ENCODE measurements at places on chromosomes 3 and 15.

- DNase-seq: no peak
These were observed 10.5 kb upstream of the SLITRK3 start for GRCh38 chr3:165206454-165207266.

- no peak for DNase-seq
These were observed 243.7 kb downstream of the TLE3 start for GRCh38 chr15:69854001-69854400.

GRCh38 chr3:86973440-86973839 lies 17.5 kb downstream of the VGLL3 start:
- DNase-seq: no peak

DNA sequence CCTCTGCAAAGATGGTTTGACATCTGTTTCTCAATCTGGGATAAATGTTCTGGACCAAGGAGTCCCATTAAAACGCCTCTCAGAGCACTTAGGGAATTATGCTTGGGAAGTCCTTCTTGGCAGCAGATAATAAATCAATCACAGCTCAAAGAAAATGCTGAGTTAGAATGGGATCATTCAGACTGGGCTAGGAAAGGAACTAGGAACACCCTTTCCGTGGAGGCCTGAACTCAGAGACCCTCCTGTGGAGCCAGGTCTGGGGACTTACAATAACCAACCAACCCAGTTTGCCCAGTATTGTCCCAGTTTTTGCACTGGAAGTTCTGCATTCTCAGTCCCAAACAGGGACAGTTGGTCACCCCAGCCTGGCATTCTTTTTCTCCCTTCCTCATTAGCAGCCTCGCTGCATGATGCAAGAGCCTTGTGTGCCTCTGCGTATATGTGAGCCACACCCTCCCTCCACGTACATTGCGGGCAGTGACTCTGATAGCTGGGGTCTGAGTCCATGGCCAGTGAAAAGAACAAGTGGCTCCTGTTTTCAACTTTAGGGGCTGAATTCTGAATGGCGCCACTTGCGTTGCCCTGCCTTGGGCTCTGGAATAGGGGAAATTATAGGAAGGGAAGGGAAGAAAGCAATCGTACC lies 88.7 kb downstream of the SEMA5B start:
- DNase-seq: no peak

- DNase-seq: peak; percentile 85
These were observed 185.1 kb downstream of the GOLGA6L6 start for GRCh38 chr15:20356444-20356910.

DNA sequence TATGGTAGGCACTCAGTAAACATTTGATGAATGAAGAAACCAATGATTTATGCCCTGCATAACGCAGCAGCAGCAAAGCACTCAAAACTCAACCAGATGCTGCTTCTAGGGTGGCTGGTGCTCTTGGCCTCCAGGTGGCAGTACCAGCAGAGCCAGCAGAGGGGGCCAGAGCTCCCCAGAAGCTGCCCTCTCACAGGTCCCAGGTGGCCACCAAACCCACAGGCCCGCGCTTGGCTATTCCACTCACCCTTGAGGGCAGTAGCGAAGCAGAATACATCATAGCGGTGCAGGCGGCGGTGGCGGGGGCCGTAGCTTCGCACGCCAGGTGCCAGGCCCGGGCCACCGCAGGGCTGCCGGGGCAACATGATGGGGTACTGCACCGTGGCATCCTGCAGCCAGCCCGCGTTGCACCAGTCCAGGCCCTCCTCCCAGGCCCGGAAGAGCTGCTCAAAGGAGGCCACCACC lies 16.6 kb downstream of the HAPLN3 start:
- no peak for DNase-seq

DNA sequence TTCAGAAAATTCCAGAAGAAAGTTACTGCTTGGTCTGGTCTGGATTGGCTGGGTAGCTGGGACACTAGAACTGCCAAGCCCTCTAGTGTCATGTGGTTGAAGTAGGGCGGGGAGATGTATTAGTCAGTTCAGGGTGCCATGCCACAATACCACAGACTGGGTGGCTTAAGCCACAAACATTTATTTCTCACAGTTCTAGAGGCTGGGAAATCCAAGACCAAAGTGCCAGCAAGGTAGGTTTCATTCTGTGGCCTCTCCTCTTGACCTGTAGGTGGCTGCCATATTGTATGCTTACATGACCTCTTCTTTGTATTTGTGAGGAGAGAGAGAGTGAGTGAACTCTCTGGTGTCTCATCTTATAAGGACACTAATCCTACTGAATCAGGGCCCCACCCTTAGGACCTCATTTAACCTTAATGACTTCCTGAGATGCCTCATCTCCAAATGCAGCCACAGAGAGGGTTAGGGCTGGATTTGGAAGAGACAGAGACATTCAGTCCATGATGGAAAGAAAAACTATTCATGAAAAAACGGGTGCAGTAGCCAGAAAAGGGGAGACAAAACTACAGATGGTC lies 18.1 kb upstream of the ZSCAN2 start:
- no peak for DNase-seq

DNA sequence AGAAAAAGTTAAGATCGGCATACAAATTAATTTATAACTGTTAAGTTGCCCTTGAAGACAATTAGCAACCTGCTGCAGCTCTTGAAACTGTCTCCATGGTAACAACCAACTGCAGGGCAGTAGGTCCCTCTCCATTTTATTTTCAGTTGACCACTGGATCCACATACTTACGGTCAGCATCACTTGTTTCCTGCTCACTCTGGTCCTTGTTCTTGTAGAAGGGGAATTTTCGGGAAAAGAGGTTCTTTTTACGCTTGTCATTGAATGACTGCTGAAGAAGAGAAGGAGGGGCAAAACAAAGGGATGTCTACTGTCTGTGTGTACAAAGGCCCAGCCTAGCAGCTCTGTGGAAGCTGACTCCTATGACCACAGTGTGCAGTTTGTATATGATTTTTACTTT lies 46.8 kb upstream of the MELTF start:
- DNase-seq: no peak

- DNase-seq: no peak
These were observed 28.1 kb downstream of the ATRIP start for GRCh38 chr3:48474619-48475018.

DNA sequence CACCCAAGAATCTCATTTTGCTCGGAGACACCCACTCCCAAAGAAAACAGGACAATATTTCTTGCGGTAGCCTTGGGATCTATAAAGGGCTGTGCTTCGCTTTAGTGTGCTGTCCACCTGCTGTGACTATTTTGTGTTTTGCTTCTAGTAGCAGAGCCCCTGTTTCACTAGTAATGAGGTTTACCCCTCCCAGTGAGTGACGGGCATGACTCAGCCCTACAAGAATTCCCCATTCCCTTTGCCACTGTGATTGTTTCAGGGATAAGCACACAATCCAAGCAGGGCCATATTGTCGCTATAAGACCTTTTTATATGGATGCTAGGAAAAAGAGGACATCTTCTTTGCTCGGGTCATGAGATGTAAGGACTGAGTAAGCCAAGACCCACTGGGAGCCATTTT lies 62.5 kb upstream of the FOXB1 start:
- no peak for DNase-seq

DNA sequence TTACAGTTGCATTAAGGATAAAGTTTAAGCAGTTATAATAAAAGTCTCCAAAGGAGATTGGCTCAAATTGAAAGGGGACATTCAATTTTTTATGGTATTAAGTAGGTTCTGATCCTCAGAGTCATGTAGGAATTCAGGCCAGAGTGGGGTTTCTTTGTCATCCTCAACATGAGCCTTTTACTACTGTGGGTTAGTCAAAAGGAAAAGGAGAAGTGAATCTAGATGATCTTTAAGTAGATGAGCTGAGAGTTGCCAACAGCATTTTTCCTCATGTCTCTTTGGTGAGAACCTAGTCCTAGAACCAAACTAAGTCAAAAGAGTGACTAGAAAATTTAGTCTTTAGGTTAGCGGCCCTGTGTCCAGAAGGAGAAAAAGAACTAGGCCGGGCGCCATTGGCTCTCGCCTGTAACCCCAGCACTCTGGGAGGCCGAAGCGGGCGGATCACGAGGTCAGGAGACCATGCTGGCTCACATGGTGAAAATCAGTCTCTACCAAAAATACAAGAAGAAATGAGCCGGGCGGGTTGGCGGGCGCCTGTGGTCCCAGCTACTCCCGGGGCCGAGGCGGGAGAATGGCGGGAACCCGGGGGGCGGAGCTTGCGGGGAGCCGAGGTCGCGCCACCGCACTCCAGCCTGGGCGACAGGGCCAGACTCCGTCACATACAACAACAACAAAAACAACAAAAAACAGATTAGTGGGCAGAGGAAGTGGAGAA lies 4.2 kb upstream of the CHL1 start:
- DNase-seq: no peak

DNA sequence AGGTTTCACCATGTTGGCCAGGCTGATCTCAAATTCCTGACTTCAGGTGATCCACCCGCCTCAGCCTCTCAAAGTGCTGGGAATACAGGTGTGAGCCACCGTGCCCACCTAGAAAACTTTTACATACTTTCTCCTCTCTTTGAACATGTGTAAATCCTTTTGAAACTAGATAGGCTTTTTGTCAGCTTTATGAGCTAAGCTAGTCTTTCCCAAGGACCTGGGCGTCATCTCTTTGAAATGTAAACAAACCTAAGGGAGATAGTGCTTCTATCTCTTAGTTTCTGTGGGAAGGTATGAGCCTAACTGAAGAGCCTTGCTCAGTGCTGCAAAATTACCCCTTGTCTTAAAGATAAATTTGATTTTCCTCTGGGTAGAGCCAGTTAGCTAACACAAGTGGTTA lies 4.8 kb downstream of the CX3CR1 start:
- no peak for DNase-seq

DNA sequence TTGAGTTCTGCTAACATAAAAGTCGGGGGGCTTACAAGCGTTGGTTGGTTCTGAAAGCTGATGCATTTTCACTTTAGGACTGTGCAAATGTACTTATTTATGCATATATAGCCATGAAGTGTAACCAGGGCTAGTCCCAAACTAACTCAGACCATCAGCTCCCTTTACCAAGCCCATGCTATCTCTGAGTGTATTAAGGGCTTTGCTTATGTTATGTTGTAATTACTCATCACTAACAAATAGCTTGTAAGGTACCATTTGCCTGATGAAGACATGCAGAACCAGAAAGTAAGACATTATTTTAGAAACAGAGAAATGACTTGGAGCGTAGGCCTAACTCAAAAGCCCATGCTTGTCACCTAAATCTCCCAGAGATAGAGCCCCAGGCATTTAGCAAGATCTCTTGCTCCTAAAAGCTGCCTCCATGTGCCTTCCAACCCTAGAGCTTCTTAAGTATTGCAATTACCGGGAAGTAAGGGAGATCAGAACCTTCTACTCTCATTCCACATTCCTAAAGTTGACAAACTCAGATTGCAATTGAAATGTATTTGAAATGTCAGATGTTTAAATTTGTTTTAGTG lies 362.9 kb upstream of the RBMS3 start:
- no peak for DNase-seq

DNA sequence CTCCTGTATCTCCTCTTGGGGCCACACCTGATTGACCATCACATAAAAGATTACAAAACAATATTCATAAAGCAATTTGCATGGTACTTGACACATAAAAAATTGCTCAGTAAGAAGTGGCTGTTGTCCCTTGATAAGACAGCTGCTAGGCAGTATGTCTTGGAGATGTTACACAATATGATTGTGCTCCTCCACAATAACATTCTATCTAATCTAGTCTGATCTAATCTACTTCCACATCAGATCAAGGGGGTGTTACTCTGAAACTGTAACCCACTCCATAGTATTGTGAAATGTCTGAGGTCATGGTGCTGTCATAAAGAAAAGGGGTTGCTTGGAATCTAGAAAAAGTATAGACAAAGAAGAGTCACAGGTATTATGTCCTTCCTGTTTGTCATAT lies 23.4 kb upstream of the AQP9 start:
- no peak for DNase-seq

- DNase-seq: no peak
These were observed 1403.1 kb upstream of the ALCAM start for GRCh38 chr3:103963599-103963998.

GRCh38 chr15:47507221-47507985 lies 209.9 kb upstream of the SEMA6D start:
- DNase-seq: no peak

DNA sequence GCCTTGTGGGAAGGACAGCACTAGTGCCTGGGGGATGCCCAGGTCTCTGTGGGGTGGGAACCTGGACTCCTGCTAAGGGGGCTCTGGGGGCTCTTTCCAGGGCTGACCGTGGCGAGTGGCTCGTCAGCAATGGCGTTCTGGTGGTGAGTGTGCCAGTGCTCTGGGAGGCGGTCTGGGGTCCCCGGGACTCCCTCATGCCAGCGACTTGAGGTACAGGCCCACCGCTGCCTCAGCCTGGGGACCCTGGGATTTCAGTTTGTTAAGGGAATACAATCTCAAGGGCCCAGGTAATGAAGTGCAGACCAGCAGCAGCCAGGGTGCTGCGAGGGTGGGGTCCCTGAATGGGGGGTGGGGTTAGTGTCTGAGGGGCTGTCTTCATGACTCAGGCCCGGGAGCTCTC lies 2.5 kb downstream of the PLA2G4B start:
- no peak for DNase-seq

DNA sequence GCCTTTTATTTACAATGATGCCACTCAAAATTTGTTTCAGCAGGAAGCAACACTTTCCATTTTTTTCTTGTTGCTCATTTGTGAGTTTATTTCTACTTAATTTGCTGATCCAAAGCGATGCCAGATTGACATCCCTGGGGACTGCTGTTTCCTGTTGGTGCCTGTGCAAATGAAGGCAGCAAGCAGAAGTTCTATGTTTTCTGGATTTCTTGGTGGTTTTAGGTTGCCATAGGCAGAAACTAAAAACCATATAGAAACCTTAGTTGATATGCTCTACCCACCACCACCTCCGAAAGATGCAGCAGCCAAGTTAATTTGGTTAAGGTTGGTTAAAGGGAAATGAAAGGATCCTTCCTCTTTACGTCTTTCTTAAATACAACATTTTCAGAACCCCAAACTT lies 356.2 kb downstream of the RBMS3 start:
- DNase-seq: no peak

DNA sequence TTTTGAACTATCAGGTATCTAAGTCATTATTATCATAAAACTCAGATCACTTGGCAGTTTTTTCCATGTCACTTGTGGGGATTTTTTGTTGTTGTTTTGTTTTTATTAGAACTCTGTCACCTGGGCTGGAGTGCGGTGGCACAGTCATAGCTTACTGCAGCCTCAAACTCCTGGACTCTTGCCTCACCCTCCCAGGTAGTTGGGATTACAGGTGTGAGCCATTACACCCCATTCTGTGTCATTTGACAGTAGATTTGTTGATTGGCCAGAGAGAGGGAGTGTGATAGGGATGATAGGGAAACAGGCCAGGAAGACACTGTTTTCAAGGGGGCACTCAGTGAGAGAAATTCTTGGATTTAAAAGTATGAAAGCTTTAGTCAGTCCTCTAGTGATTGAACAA lies 54.7 kb upstream of the SCAANT1 start:
- no peak for DNase-seq

GRCh38 chr3:12870942-12871341 lies 29.6 kb upstream of the RPL32 start:
- no peak for DNase-seq

DNA sequence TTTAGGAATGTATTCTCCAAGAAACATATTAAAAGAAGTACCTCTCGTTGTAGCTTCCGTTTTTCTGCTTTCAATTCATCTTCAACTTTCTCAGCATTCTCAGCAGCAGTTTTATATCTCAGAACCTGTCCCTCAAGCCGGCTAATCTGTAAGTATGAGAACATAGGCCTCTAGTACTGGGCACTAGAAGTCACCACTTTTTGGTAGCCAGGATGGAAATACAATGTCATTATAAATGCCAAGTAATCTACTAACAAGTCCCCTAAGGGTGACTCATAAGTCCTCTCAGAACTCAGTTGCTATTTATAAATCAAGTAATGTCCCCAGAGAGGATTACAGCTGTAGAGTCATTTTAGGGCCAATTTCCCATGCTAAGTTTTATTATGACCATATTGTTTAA lies 61.1 kb downstream of the MLH1 start:
- no peak for DNase-seq

Data from T-helper 1 cell (primary cell).